ENCODE measurements at places on chromosomes 13 and 19.
A peak's percentile ranks its signal among the peaks of the same experiment; 100 is the strongest.

GRCh38 chr13:71864094-71864985 lies 2.7 kb downstream of the DACH1 start:
- DNase-seq: no peak

DNA sequence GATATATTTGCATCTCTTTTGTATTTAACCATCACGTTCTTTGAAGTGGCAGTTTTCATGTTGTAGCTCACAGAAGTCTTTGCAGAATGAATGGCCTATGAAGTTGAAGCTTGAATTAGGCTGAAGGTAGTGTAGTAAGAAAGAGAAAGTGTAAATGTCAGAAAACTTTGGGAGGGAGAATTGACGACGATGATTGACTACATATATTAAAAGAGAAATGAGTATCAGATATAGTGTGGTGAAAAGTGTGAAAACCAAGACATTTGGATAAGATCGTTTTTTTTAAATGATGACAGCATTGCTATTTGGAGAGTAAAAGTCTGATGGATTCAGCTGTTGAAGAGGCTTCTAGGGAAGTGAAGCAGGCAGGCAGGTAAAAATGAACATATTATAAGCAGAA lies 14.6 kb upstream of the GPC5 start:
- DNase-seq: no peak

- no peak for DNase-seq
Measured at GRCh38 chr13:25501231-25501630, 129.5 kb downstream of the ATP8A2 start.

DNA sequence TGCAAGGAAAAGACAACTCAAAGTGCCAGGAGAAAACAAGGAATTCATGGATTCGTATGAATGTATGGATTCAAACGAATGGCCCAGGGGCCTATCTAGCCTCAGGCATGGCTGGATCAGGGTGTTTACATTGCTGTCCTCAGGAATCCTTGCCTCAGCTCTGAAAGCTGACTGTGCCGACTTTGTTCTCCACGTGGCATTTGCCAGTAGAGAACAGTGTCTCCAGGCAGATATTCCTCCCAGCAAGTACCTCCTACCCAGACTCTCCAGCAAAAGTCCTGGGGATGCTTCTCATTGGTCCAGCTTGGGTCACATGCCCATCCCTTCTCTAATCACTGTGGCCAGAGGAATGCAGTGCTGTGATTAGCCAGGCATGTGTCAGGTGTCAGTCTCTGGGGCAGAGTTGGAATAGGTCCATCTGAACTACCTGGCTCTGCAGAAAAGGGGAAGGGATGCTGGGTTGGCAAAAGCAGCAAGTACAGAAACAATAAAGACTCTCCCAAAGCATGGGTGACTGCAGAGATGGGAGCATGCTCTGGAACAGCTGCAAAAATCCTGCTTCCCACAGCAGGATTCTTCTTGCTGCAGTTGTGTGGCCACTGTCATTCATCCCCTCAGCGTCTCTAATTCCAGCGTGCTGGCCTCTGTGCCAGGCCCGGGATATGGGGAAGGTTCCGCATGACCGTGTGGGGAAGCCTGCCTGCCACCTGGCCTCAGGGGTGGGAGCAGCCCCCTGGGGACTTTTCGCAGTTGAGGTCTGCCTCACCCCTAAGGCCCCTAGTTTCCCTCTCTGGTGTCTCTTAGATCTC lies 30.0 kb downstream of the CCNE1 start:
- DNase-seq: no peak

- DNase-seq: no peak
Measured at GRCh38 chr13:38849315-38849714, 141.3 kb downstream of the STOML3 start.

GRCh38 chr13:31223640-31224039 lies 23.9 kb downstream of the B3GLCT start:
- no peak for DNase-seq

DNA sequence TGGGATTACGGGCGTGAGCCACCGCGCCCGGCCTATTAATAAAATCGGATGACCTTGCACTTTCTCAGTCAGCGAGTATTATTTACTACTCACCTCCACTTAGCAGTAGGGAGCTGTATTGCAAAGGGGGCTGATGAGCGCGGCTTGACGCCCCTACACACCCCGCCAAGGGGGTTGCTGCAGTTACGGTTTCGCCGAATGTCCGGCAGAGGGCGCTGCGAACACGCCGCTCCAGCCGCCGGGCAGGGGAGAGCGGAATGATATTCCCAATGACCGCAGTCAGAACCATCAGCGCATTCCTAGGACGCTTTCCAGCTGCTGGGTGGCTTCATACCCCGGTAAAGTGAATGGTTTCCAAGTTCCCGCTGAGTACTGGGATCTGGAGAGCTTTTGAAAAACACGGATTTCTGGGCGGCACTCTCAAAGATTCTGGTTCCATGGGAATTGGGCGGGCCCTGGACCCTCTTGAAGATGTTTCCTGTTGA lies 30.0 kb upstream of the TPT1 start:
- DNase-seq: peak; percentile 15

DNA sequence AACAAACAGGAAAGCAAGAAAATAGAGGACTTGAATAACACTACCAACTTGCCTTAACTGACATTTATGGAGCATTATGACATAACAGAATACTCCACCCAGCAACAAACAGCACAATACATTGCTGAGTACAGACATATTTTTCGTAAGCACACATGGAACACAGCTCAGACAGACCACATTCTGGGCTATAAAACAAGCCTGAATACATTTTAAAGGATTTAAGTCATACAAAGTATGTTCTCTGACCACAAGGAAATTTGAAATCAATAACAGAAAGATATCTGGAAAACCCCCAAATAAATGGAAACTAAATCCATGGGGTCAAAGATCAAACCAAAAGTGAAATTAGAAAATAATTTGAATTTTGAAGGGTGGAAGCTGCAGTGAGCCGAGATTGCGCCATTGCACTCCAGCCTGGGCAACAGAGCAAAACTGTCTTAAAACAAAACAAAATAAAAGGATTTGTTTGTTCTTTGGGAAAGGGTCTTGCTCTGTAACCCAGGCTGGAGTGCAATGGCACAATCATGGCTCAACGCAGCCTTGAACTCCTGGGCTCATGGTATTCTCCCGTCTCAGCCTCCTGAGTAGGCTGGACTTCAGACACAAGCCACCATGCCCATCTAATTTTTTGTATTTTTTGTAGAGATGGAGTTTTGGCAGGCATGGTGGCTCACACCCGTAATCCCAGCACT lies 5.6 kb downstream of the ZDHHC20 start:
- no peak for DNase-seq

DNA sequence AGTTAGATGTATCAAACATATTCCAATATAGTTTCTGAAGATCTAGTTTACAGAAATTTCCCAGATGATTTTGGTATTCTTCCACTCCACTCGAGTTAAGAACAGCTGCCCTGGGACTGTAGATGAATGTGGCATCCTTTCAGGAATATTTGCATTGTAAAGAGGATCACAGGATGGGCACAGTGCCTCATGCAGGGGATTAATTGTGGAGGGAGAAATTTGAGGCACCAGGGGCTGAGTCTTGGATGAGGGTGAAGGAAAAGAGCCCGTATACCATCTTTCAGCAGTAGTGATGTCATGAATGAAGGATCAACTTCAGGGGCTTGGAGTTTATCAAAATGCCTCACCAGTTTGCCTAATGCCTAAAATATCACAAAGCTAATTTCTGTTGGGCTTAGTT lies 4.0 kb upstream of the PDS5B start:
- no peak for DNase-seq

DNA sequence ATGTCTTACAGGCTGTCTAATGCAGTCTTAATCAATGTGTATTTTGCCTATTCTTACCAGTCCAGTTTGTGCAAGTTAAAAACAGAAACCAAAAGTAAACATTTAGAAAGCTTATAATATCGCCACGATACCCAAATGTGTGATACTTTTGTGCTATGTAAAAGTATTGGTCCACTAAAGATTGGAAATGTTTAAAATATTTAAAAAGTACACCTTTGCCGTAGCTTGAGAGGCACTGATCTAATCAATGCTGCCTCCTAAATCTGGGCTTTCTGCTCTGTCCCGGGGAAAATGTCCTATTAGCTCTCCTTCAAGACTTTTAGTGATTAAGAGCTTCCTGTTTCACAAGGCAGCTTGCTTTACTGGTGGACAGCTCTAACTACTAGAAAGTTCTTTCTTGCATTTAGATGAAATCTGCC lies 64.7 kb downstream of the DNAJC15 start:
- DNase-seq: no peak

- no peak for DNase-seq
Measured at GRCh38 chr19:1254081-1254527, 5.7 kb downstream of the MIDN start.

- DNase-seq: no peak
Measured at GRCh38 chr13:95292622-95293021, 8.6 kb downstream of the ABCC4 start.

DNA sequence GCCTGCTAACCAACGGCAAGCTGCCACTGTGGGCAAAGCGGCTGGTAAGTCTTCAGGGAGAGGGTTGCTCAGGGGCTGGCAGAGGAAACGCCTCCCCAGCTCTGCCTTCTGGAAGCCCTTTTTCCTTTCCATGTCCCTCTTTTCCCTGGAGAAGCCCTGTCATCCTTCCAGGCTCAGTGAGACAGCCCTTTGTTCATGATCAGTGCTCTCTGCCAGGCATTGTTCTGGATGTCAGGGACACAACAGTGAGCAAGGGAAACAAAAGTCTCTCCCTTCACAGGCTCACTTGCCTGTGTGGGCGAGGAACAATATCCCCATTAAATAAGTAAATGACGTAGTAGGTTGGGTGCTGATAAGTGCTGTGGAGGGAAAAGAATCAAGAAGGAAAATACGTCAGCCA lies 13.9 kb upstream of the OVOL3 start:
- DNase-seq: no peak

- no peak for DNase-seq
Measured at GRCh38 chr19:35822579-35822978, 9.9 kb upstream of the PRODH2 start.

GRCh38 chr13:92769046-92769445 lies 457.6 kb upstream of the GPC6 start:
- no peak for DNase-seq

DNA sequence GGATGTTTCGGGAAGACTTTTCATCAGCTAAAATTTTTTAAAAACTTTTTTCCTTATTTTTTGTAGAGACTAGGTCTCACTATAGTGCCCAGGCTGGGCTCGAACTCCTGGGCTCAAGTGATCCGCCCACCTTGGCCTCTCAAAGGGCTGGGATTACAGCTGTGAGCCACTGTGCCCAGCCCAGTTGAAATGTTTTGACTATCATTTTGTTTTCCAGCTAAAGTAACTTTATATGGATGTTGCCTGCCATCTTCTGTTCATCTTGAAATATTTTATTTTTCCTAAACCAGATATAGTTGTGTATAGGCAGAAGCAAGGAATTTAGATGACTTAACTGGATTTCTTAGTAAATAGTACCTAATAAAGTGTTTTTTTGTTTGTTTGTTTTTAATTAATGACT lies 7.0 kb downstream of the CAB39L start:
- DNase-seq: no peak
